Astrocyte of the spinal cord (primary cell): ENCODE measurements at places on chromosomes 5 and 9.
A peak's percentile ranks its signal among the peaks of the same experiment; 100 is the strongest.

DNA sequence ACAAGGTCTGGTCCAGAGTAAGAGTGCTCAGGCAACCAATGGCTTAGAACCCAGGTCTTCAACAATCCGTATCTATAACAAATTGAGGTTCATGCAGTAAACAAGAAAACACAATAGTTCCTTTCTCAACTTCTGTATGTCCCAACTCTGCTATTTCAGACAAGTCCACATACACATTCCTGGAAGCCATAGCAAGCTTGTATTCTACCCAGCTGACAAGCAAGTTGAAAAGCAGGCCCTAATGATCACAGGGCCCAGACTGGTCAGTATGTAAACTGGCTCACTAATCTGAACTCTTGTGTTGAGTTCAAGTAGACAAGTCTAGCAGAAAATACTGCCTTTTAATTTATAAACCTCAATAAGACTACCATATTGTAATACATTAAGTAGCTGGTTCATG is 26.9 kb downstream of the FNIP1 start:
- no peak for DNase-seq

DNA sequence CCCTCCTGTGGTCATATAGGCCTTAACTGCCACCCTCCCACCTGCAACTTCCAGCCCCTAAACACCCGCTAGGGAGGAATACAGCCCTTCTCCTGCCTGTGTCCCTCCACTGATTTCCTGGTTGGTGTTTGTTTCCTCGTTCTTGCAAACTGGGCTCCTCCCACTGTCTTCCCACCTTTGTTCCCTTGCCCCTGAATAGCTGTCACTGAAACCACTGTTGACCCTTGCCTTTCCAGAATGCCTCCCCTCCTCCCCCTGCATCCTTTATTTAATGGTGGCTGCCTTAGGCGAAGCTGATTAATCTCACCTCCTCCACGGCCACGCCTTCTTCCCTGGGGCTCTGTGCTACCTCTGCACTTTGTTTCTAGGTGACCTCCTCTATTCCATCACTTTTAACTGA is 626.7 kb downstream of the BNC2 start:
- DNase-seq, result no peak

- no peak for DNase-seq
Measured at GRCh38 chr9:73239570-73240265, 88.1 kb downstream of the ANXA1 start.

GRCh38 chr5:171226864-171227263 is 82.2 kb upstream of the TLX3 start:
- no peak for DNase-seq

DNA sequence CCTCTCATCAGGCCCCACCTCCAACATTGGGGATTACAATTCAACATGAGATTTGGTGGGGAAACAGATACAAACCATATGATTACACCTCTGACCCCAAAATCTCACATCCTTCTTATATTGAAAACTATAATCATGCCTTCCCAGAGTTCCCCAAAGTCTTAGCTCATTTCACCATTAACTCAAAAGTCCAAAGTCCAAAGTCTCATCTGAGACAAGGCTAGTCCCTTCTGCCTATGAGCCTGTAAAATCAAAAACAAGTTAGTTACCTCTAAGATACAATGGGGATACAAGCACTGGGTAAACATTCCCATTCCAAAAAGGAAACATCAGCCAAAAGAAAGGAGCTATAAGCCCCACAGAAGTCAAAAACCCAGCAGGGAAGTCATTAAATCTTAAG is 26.8 kb upstream of the ARSB start:
- no peak for DNase-seq

GRCh38 chr9:76652894-76653293 is 111.3 kb upstream of the PCA3 start:
- DNase-seq, result peak; percentile 25
